Activated CD8-positive, alpha-beta memory T cell treated with anti-CD3 and anti-CD28 coated beads for 1 hour (primary cell): ENCODE measurements at places on chromosomes 3 and 15.

DNA sequence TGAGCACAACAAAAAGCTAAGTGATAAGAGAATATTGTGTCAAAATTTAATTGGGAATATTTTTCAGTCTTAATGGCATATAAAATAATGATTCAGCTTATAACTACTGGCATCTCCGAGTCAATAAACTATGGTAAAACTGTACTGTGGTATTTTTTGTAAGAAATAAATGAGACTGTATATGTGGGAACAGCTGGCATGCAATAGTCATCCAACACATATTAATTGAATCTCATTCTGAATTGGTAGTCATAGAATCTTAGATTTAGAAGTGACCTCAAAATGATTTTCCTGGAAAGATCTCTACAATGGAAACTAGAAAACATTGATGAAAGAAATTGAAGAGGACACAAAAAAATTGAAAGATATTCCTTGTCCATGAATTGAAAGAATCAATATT is 133.4 kb upstream of the SLC7A14 start:
- DNase-seq = no peak

- DNase-seq = no peak
Observed at GRCh38 chr3:48989126-48989795, 780 bp upstream of the P4HTM start.

GRCh38 chr3:28399206-28399605 is 50.6 kb upstream of the AZI2 start:
- DNase-seq = no peak

DNA sequence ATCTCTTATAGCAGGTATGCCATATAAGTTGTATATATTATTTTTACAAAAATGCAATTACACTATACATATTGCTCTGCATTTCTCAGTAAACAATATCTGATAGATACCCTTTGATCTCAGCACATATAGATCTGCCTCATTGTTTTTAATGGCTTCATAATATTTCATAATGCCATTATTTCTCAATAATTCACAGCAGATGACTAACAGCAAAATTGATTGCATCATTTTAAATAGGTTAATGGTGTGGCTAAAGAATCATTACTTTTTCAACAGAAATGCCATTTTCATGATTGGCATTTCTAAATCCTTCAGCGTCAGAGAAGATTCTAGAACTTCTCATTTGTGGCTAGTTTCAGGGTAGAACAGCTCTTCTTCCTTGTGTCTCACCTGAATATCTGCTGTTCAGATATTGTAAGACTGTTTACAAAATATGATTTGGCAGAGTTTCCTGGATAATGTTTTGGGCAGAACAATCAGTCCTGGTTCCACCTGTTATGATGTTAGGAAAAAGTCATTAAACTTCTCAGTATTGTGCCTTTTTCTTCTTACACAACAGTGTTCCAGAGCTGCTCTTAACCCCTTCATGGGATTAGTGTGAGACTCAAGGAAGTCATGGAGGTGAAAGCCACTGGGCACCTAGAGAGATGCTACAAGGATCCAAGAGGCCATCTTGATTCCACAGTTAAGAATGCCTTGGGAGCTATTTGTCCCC is 397.6 kb upstream of the THBS1 start:
- DNase-seq = no peak

DNA sequence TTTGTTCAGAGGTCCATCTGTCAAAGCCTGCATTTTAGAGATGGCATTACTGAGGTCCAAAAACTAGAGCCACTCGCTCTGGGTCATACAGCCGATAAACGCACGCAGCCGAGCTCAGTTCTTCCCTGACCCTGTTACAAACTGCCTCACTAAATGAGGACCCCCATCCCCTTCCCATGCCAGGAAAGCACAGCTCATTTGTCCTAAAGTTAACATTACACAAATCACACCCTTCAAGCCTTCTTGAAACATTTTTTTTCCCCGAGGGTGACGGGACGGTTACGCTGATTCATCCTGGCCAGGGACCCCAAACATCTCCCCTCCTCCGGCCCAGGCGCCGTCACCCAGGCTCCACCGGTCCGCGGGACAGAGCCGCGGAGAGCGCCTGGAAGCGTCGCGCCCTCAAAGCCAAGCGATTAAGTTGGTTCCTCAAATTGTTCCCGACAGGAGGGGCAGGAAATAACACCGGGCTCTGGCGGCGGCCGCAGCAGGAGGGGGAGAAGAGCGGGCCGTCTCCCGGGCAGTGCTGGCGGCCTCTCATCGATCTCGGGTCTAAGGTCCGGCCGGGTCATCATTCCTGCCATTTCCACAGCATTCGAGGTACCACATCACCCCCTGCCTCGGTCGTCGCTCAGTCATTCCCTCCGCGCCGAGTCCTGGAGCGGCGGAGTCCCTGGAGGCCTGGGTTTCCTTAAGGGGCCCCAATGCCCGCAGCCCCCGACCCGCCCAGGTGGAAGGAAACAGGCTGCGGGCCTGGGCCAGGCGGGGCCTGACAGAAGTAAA is 619 bp upstream of the CMTM8 start:
- DNase-seq = no peak

DNA sequence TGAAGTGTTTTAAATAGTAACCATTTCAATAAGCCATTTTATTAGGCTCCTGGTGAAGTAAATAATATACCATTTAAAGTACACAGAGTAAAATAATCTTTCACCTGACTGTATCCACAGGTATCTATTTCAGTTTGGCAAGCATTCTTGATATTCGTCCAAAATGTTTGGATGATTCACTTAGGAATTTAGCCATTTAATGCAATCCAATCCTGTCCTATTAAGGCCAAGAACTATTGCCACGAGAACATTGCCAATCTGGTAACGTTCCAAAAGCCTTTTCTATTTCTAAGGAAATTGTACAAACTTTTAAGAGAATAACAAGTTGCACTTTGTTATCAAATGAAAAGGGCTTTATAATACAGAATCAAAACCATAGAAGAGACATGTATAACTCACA is 209.8 kb upstream of the THRB start:
- DNase-seq = no peak

DNA sequence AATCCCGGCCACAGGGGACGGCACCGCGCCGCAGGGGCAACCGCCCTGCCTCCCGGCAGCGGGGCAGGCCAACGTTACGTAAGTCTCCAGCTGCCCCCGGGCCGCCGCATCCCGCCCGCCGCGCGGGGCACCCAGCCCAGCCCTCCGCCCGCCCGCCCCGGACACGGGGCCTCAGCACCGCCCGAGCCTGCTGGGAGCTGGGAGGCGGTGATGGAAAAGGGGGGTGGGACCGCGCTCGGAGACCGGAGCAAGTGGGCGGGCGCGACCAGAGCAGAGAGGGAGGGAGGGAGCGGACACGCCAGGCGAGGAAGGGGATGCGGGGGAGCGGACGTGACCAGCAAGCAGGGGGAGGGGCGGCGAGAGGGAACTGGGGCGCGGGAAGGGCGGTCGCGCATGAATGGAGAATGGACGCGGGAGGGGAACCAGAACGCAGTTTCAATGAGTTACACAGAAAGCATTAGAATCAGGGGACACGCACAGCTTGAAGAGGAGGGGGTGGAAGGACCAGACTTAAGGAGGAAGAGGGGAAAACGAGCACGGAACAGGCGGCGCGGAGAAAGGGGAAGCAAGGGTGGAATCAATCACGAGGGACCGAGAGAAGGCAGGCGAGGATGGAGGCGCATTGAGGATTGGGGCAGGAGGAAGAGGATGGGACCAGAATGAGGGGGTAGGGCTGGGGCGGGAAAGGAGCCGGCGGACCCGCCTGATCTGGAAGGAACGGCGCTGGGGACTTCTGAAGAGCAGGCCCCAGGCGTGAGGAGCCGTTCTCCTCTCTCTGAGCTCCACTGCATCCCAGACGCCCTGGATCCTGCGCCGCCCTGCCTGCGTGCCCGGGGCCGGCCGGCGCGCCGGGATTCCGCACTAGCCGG is 559 bp downstream of the PKM start:
- no peak for DNase-seq

GRCh38 chr15:80188251-80188650 is 35.5 kb downstream of the FAH start:
- no peak for DNase-seq

DNA sequence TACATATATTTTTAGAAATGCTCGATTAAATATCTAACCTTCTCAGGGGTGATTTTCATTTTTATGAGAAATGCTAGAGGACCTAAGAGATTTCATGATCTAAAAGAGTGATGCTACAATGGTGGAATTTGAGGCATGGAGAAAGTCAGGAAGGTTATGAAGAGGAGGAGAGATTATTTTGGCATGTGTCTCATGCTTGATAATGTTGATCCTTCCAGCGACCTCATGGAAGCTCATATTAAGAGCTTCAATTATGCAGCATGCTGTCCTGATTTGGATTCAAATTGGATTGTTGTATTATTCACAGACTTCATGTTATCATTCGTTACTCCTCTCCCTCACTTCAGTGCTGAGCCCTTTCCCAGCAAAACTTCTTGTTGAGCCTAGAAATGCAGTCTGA is 112.5 kb downstream of the RAP2B start:
- no peak for DNase-seq

GRCh38 chr15:56454836-56455235 is 10.1 kb downstream of the MNS1 start:
- no peak for DNase-seq

- no peak for DNase-seq
Observed at GRCh38 chr15:34795267-34796081, at the start of gene ACTC1. TSS of gene ACTC1 (minus strand) at chr15:34795549. CDS start at chr15:34794808, 741 bp downstream.
